HFFc6 (cell line): ENCODE measurements at places on chromosomes 4 and X. TPM values are rescaled to one million over a fixed set of nuclear protein-coding genes. Genes with fewer than 3 reads are reported as not detected.
A peak's percentile ranks its signal among the peaks of the same experiment; 100 is the strongest.

The ZDHHC15 gene
- total RNA-seq = not detected in 2 replicates

The ASB11 gene
- not detected in 3 replicates for total RNA-seq

DNA sequence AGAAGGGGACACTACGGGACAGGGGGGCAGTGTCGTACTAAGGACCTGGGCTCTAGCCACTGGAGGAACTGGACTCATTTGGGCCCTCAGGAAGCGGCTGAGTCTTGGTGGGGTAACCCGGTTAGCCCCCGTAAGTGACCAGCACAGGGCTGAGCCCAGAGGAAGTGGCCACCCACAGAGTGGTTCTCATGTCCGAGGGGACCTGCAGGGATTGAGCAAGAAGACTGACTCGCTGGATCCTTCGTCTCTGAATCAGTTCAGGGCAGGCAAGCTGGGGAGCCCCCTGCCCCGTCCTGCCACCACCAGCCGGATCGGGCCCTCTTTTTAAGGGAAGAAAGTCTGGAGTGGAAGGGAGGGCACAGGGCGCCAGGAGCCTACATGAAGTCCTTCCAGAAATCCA, 719 bp upstream of the BGN start:
- H3K4me3 ChIP-seq = peak overlapping the region; percentile 98
- no peaks in the 10 kb centered on the region for H3K36me3 ChIP-seq

The CDKL2 gene
- 0.13 to 0.39 TPM (median 0.31 TPM) in 3 replicates for total RNA-seq

The GUCY1B1 gene
- not detected in 3 replicates for total RNA-seq

The GPAT3 gene
- 0.51 and 0.73 TPM in 2 replicates for total RNA-seq

The MND1 gene
- 4.2 to 9.2 TPM (median 8.4 TPM) in 3 replicates for total RNA-seq

The PPP2R2C gene
- 0.40 TPM in 1 of 3 replicates, not detected in the others for total RNA-seq

GRCh38 chr4:26056406-26056805, 142.4 kb downstream of the SMIM20 start:
- H3K4me3 ChIP-seq = no peak overlapping the region
- peaks cover 34% of the 10 kb centered on the region for H3K4me1 ChIP-seq
- peaks cover 2% of the 10 kb centered on the region for H3K27me3 ChIP-seq
- H3K27ac ChIP-seq = no peak overlapping the region

The AMOT gene
- total RNA-seq = 0.32 to 0.50 TPM in 2 of 3 replicates, not detected in the other

The TMEM255A gene
- 0.20 TPM in 1 of 2 replicates, not detected in the other for total RNA-seq

DNA sequence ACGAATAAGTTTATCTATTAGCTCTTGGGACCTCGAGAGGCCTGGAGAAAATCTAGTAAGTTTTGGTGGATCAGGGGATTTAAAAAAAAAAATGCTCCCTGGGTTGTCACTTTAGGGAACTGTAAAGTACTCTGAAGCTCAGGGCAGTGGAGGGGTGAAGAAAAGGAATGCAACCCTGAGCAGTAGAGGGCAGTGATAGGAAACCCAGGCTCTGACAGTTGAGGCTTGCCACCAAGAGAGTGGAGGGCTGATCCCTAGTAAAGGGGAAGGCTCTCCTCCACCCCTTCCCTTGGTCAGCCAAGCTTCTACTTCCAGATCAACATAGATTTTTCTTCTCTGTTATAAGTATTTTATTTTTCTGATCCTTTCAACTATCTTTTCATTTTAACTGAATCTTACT, 73.1 kb downstream of the FBXO8 start:
- peaks cover 27% of the 10 kb centered on the region for H3K27me3 ChIP-seq
- peaks cover 4% of the 10 kb centered on the region; the same call in 1 of the 2 replicates for H3K36me3 ChIP-seq
- H3K4me1 ChIP-seq = peaks cover 41% of the 10 kb centered on the region
- H3K27ac ChIP-seq = no peak overlapping the region

GRCh38 chr4:26889356-26889755, 28.7 kb downstream of the STIM2 start:
- H3K27ac ChIP-seq = no peak overlapping the region
- H3K36me3 ChIP-seq = no peaks in the 10 kb centered on the region
- no peaks in the 10 kb centered on the region for H3K4me1 ChIP-seq
- DNase-seq = no peak

The DRD5 gene
- total RNA-seq = not detected in 2 replicates

- H3K36me3 ChIP-seq = peaks cover 17% of the 10 kb centered on the region
- H3K4me1 ChIP-seq = no peaks in the 10 kb centered on the region
- no peak overlapping the region for H3K4me3 ChIP-seq
- no peak overlapping the region for H3K27ac ChIP-seq
- peaks cover 4% of the 10 kb centered on the region; the same call in 1 of the 2 replicates for H3K27me3 ChIP-seq
Measured at GRCh38 chr4:6869944-6870343, 39.7 kb upstream of the TBC1D14 start.

- H3K27me3 ChIP-seq = no peaks in the 10 kb centered on the region
- H3K36me3 ChIP-seq = no peaks in the 10 kb centered on the region
- H3K27ac ChIP-seq = no peak overlapping the region
- H3K4me3 ChIP-seq = no peak overlapping the region
- no peak for DNase-seq
- peaks cover 6% of the 10 kb centered on the region; the same call in 1 of the 2 replicates for H3K4me1 ChIP-seq
Measured at GRCh38 chr4:155430895-155431795, 54.4 kb upstream of the MAP9 start.

GRCh38 chr4:127015667-127016117, 617.1 kb upstream of the INTU start:
- no peak for DNase-seq
- no peaks in the 10 kb centered on the region for H3K27me3 ChIP-seq
- H3K36me3 ChIP-seq = no peaks in the 10 kb centered on the region
- no peaks in the 10 kb centered on the region; the same call in 1 of the 2 replicates for H3K4me1 ChIP-seq
